Germinal center (tissue), 1 donor: ENCODE measurements at places on chromosomes 6 and 20.

DNA sequence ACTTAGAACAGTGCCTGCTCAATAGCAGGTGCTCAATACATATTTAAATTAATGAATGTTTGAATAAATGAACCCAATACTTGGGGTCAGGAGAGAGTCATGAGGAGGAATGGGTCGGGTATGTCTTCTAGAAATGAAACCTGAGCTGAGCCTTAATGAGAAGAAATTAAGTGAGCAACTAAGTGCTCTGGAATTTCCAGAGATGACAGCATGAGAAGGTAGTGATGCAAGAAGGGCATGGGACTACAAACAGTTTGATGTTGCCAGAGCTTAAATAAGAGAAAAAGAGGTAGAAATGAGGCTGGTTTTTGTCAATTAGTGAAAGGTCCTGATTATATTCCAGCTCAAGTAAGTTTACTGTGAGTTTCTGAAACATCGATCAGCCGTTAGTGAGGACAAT, 82.9 kb downstream of the PDE10A start:
- no peak for DNase-seq

DNA sequence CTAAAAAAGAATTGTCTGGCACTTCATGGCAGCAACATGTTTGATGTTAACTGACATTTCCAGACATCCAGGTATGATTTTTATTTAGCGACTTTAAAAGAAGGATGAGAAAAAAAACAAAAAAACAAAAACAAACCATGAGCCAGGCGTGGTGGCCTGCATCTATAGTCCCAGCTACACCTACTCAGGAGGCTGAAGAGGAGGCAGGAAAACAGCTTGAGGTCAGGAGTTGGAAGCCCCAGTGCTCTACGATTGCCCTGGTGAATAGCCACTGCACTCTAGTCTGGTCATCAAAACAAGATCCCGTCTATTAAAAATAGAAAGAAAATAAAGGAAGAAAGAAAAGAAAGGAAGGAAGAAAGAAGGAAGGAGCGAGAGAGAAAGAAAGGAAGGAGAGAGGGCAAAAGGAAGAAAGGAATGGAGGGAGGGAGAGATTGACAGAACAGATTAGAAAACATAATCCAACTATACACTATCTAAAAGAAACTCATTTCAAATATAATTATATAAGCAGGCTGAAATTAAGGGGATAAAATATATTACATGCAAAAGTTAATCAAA, 141.6 kb downstream of the TRIM27 start:
- DNase-seq: no peak

GRCh38 chr6:20652299-20653084, 118.2 kb downstream of the CDKAL1 start:
- DNase-seq: no peak

DNA sequence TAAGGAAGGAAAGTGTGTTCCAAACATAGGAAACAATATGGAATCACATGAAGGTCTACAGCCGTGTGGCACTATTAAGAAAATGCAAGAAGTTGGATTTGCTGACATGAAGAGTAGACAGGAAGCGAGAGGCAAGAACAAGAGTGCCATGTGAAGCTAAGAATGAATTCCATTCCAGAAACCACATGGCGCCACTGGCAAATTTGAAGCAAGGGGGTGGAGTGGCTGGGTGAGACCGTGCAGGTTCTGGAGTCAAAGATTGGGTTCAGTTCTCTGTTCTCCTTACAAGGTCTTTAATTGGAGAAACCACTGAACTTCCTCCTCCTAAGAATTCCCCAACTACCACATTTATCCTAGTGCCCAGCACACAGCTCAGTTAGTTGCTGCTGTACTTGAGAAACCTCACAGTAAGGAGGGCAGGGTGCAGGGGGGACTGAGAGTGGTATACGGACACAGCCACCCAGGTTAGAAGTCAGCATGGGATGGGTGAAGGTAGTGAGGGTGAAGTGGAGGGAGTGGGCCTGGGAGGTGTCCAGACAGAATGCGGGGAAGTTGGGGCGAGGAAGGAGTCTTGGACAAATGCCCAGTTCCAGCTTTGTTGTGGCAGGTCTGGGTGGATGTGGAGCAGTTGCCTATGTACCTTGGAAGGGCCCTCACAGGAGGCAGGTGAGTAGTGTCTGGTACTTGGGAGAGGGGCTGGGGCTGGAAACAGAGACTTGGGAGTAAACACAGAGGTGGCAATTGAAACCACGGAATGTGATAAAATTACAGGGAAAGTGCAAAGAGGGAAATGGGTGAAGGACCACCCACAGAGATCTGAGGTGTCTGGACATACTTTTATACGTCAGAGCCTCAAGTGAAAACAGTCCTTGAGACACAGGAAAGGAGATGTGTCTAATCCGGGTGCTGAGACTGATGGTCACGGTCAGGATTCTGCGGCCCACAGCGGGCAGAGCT, 14.3 kb downstream of the LYRM4 start:
- DNase-seq: no peak

DNA sequence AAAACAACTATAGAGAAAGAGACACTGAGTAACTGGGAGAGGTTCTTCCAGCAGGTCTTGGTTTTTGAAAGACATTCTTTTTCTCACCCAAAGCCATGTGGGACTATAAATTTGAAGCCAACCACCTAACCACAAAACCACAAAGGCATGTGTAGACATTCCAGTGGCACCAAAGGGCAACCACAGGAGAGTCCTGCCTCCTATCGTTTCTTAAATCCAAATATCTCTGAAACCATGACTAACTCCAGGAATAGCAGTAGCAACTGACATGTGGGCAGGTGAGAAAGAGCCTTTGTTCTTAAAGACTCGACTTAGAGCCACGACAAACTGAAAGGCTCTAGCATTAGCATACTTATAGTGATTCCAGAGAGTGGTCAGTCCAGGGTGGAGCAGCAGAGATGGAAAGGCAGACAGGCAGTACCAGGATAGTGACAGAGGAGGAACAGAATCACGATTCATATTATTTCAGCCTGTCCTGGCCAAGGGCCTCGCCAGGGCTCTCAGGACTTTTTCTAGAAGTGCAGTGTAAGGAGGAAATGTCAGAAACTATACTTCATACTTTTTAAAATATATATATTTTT, 9.4 kb upstream of the COL9A1 start:
- no peak for DNase-seq

DNA sequence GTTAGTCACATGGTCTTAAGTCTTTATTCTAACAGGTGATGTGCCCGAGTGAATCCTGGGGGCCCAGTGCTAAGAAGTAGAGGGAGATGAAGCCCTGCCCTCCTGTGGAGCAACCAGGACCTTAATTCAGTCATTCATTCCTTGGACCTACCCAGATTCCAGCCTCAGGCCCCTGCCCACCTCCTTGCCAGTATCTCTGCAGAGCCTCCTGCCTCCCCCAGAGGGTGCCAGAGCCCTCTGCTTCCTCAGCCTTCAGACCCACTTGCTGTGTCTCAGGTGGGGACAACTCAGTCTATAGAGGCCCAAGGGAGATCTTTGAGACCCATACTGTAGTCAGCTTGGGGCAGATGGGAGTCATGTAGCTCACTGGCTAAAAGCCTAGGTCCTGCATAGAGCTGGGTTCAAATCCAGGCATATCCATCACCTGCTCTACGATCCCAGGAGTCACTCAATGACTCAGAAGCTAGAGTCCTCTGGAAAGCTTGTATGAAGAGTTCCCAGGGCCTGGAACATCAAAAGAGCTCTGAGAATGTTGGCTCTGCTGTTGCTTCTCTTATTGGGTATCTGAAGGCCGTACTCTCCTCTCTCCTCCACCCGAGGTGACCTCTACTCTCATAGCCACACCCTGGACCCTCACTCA, 3.9 kb upstream of the SIGLEC1 start:
- peak; percentile 39 for DNase-seq

- DNase-seq: no peak
Observed at GRCh38 chr6:154526996-154527395, 16.5 kb upstream of the CNKSR3 start.

- DNase-seq: no peak
Observed at GRCh38 chr6:126764104-126764503, 354.4 kb upstream of the RSPO3 start.

GRCh38 chr20:32779500-32780211, 17.5 kb downstream of the DNMT3B start:
- no peak for DNase-seq

DNA sequence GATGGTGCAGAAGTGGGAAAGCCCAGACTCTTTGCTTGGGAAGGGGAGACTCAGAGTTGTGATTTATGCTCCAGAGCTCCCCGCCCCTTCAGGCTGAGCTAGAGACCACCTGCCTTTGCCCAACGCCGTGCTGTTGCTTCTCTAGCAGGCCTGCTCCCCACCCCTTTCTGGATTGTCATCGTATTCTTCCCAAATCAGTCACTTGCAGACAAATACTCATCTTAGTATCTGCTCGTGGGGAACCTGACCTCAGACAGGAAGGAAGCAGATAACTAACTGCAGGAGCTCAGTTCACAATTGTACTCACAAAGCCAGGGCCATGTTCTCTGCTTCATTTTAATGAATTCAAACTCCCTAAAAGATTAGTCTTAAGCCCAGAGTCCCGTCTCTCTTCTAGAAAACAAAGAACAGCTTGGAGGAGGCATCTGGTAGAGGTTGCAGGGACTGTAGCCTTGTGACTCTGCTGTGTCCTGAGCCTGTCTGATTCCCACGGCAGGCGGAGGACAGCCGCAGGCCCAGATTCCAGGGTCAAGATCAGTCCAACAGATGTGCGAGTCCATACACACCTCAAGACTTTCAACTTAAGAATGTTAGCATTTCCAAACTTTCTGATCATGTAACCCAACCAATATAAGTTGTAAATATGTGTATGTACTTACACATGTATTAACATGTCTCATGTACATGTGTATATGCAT, 57.2 kb upstream of the GGTLC1 start:
- DNase-seq: no peak

- DNase-seq: peak; percentile 87
Observed at GRCh38 chr6:89432875-89433251, at the start of gene ANKRD6. Gene ANKRD6 (plus strand): TSS chr6:89433152. CDS start chr6:89566977, 133,825 bp downstream.

DNA sequence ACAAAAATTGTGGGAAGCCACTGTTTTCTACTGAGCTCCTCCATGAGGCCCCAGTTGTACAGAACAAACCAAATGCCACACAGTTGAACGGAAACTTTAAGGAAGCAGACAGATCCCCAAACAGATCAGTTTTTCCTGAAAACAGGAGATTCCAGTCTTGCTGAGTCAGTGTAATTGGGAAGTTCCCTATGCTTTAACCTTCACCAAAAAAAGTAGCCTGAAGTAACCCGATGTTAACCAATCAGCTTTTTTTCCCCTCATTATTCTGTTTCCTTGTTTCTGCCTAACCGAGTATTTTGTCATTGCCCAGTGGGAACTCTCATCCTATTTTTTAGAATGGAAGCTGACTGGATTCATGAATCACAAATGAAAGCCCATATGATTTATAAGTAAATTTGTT, 36.7 kb downstream of the MARCKS start:
- no peak for DNase-seq

- DNase-seq: no peak
Observed at GRCh38 chr20:57061051-57061900, 205.2 kb downstream of the BMP7 start.

GRCh38 chr6:80325742-80326141, 219.3 kb downstream of the BCKDHB start:
- DNase-seq: no peak

- DNase-seq: no peak
Observed at GRCh38 chr20:49706630-49707091, 7.0 kb downstream of the B4GALT5 start.
